Stimulated activated CD8-positive, alpha-beta memory T cell treated with anti-CD3 and anti-CD28 coated beads, Interleukin-2, amount 100 ng/mL, for 48 hours (primary cell): ENCODE measurements at places on chromosomes 6 and 20.

GRCh38 chr6:17585766-17586490 lies 14.2 kb upstream of the FAM8A1 start:
- no peak for DNase-seq

- DNase-seq: no peak
Measured at GRCh38 chr6:113416170-113416569, 441.0 kb upstream of the MARCKS start.

- no peak for DNase-seq
Measured at GRCh38 chr6:63441266-63441956, 121.6 kb upstream of the LGSN start.

GRCh38 chr20:31666258-31667042 lies 28.7 kb downstream of the COX4I2 start:
- DNase-seq: no peak

- DNase-seq: no peak
Measured at GRCh38 chr6:125789576-125790357, 993 bp upstream of the NCOA7 start.

DNA sequence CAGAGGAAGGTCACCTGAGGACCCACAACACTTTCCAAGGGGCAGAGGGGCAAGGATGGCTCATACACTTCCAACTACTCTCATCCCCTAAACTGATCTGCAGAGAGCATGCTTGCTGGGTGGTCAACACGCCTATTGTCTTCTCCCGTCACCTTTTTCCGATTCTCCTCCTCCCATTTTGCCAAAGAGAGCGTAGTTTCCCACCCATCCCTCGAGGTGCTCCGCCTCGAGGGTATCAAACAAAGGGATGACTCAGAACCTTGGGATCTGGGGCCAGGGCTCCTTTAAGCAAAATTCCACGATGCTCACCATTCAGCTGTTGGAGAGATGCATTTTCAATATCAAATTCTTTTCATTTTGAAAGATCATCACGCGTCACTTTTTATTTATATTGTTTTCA lies 507.5 kb upstream of the SULF2 start:
- no peak for DNase-seq

GRCh38 chr6:100775667-100776066 lies 105.5 kb downstream of the ASCC3 start:
- DNase-seq: no peak

- no peak for DNase-seq
Measured at GRCh38 chr6:38773338-38773737, 58.2 kb downstream of the DNAH8 start.

DNA sequence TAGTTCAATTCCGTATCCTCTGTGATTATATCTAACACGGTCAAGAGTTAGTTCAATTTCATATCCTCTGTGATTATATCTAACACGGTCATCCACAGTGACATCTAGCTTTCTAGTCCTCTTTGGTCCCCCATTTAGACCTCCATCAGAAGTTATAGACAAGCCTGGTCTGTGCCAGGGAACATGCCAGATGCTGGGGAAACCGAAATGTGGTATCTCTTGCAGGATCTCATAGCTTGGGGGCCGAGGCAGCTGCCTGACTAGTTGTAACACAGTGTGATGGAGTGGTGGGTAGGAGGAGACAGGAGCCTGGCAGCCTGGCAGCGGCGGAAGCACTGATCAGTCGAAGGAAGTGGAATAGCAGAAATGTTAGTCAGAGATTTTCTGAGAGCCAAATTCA lies 13.8 kb upstream of the SMOC2 start:
- no peak for DNase-seq

DNA sequence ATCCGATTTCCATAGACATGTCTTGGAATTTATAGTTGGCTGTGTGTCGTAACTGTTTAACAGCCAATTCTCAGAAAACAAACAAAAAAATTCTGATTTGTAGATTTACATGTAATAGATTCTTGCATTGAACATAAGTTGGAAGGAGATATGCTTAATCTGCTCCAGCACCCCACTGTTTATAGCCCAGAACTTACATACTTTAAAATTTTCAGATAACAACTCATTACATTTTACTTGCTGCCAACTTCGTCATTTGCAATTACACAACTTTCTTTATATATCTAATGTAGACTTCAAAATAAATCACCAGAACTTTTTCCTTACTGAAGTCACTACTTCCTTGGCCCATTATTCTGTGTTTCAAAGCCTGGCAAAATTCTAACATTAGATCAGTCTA lies 472.3 kb upstream of the EYS start:
- DNase-seq: no peak

GRCh38 chr6:71349395-71349794 lies 60.8 kb downstream of the OGFRL1 start:
- no peak for DNase-seq

- DNase-seq: no peak
Measured at GRCh38 chr20:37337208-37337991, 8.5 kb upstream of the SRC start.

- DNase-seq: no peak
Measured at GRCh38 chr6:157762636-157763035, 60.4 kb upstream of the SNX9 start.

DNA sequence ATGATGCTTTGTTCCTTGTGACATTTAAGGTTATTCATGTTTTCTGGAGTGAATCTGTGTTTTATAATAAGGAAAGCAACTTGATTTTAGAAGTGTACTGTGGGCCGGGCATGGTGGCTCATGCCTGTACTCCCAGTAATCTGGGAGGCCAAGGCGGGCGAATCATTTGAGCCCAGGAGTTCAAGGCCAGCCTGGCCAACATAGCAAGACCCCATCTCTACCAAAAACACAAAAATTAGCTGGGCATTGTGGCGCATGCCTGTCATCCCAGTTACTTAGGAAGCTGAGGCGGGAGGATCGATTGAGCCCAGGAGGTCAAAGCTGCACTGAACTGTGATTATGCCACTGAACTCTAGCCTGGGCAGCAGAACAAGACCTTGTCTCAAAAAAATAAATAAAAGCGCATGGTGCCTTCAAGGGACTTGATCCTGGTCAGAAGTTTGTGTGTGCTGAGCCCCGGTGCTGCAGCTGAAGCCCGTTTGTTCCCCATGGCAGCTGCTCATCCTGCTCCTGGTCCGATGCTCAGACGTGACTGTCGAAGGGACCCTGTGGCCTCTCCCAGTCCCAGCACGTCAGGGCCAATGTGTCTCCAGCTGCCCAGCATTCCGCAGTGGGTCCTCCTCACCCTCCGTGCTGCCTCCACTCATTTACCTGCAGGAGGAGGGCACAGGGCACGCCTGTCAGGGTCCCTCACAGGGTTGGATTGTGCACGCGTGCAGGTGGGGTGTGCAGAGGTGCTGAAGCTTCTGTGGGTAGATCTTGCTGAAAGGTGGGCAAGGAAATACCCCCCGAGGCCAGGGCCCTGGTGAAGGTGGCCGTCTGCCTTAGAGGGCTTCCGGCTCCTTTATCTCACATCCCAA lies 18.3 kb downstream of the ENTPD6 start:
- no peak for DNase-seq

DNA sequence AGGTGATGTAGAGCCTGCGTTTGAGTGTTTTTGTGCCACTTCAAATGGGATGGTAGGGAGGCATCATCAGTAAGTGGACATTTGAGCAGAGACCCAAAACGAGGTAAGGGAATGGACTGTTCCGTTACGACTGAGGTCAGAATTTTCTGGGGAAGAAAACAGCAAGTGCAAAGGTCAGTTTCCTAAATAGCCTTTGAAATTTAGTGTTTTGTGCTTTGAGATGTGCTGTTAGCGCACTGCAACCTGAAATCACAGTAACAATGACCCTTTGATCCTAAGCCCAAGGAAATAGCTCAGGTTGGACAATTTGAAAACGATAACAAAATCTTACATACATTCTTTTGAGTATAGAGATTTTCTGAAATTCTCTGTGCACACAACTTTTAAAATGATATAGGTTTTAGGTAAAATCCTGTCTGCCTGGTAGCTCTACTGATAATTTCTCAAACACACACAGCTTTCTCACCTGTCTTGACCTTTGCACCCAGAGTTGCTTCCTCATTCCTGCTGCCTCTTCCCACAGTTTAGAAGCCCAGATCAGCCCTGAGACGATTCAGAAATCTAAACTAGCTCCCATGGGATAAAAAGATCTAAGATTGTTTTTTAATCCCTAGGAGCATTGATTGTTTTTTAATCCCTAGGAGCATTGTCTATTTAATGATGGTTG lies 22.1 kb downstream of the DCBLD1 start:
- DNase-seq: no peak

- no peak for DNase-seq
Measured at GRCh38 chr6:43302126-43302525, 4.1 kb downstream of the SLC22A7 start.
